ENCODE measurements at places on chromosomes 2 and 18. TPM values are rescaled to one million over a fixed set of nuclear protein-coding genes. Genes with fewer than 3 reads are reported as not detected.

DNA sequence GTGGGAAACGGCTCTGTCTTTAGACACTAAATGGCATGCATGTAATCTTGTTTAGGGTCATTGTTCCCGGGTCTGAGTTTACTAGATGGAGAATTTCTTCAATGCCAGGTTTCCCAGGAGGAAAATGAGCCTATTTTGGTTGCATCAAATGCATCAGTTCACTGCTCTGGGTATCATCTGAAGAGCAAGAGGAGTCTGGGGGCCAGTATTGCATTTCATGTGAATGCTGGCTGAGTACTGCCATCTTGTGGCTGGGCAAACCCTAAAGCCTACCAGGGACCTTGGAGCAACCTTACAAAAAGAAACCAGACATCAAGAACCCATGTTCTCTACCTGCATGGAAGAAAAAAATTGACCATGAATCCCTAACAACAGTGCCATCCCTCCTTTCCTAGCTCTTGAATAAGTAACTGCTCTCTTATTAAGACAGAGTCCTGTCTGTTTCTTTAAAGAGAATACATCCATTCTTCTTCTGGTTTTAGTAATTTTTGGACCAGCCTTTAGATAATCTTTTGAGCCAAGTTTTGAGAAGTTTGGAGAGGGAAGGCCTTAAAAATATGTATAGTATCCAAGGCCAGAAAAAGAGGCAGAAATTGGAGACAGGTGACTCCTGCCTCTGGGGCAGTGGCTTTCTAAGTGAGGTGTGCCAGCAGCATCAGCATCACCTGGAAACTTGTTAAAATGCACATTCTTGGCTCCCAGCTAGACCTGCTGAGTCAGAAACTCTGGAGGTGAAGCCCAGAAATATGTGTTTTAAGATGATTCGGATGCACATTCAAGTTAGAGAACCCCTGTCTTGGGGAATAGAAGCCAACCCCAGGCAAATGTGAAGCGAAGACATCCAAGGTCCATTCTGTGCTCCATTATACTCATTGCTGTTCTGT is 261.0 kb upstream of the CXCR4 start:
- no peaks in the 10 kb centered on the region for H3K36me3 ChIP-seq
- H3K27ac ChIP-seq = no peak overlapping the region
- H3K4me1 ChIP-seq = no peaks in the 10 kb centered on the region
- no peak overlapping the region for H3K4me3 ChIP-seq

GRCh38 chr2:8657423-8658062 is 24.3 kb upstream of the ID2 start:
- H3K27me3 ChIP-seq = no peaks in the 10 kb centered on the region
- H3K4me1 ChIP-seq = no peaks in the 10 kb centered on the region
- H3K36me3 ChIP-seq = no peaks in the 10 kb centered on the region
- H3K4me3 ChIP-seq = no peak overlapping the region
- no peak overlapping the region for H3K27ac ChIP-seq
- DNase-seq = no peak

- H3K4me3 ChIP-seq = no peak overlapping the region
- DNase-seq = peak; percentile 74
- H3K27ac ChIP-seq = peak overlapping the region; percentile 78
- peaks cover 4% of the 10 kb centered on the region for H3K36me3 ChIP-seq
- peaks cover 22% of the 10 kb centered on the region for H3K4me1 ChIP-seq
Measured at GRCh38 chr2:233481368-233482142, 85.0 kb downstream of the USP40 start.

GRCh38 chr2:207594731-207595130 is 30.5 kb downstream of the METTL21A start:
- no peaks in the 10 kb centered on the region for H3K27me3 ChIP-seq
- no peak overlapping the region for H3K27ac ChIP-seq
- no peak overlapping the region for H3K4me3 ChIP-seq
- H3K36me3 ChIP-seq = no peaks in the 10 kb centered on the region

DNA sequence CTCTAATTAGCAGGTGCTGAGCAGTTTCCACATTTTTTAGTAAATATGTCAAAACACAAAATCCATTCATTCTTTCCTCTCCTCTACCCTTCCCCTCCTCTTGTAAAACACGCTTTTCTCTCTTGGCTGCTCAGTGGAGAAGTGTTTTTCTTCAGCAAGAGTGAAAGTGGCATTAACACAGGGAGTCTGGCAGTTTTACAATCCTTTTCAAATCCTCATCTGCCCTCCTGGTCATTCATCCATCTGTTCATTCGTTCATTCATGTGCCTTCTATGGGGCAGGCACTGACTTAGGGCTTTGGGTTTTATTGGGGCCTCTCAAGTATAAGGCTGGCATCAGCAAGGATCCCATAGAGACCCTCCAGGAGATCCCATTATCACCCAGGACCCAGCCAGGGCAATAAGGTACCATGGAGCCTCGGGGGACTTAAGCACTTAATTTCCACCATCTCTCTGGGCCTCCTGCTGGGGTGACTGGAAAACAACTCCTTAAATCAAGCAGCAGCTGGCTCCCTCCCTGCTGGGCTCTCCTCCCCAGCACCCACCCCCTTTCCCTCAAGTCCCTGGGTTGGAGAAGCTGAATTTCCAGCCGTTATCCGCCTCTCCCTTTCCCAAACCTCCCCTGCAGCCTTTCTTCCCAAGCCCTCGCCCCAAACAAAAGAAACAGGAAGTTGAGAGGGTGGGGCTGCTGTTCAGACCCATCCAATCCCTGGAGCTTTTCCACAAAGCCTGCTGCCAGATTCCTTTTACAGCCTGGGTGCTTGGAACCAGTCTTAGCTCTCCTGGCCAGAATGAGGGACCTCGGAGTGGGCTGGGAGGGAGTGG is 32.6 kb downstream of the MARCHF4 start:
- peaks cover 12% of the 10 kb centered on the region for H3K4me1 ChIP-seq
- no peaks in the 10 kb centered on the region for H3K27me3 ChIP-seq

SETBP1 gene
- 13.7 TPM for total RNA-seq

DNA sequence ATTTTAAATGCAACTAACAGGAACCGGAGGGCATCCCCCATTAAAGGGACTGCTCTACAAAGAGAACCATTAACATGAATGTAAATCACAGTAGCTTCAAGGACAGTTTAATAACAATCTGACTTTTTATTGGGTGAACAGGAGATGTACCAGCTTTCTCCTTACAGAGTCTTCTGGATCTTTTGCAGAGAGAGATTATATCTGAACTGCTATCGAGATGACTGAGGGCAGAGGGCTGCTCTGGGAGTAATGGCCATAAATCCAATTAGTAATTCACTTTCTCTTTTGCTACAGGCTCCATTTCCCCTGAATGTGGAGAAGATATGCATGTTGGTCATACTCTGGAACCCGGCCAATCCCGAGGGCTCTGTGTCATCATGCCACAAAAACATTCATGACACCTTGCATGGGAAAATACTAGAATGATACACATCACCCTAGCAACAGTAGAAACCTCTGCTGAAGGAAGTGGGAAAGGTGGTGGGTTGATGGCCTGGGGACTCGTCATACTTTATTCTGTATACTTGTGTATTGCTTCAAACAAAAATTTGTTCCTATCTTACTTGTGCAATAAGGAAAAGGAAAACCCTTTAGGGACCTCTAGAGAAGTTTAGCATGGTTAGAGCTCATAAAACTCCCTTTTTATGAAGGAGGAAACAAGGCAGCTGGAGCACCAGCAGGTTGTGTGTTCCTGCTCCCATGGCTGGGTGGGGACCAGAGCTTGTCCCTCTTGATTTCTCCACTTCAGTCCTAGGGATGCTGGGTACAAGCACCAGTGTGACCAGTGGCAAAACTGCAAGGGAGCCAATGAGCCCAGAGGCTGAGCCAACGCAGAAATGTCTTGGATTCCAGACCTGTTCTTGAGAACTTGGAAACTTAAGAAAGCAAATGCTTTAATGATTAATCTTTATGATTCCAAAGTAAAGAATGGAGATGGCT is 26.0 kb downstream of the CTAGE1 start:
- no peaks in the 10 kb centered on the region for H3K27me3 ChIP-seq
- H3K27ac ChIP-seq = no peak overlapping the region
- no peaks in the 10 kb centered on the region for H3K36me3 ChIP-seq
- H3K4me1 ChIP-seq = no peaks in the 10 kb centered on the region
- DNase-seq = no peak

- peaks cover 9% of the 10 kb centered on the region for H3K4me1 ChIP-seq
- H3K4me3 ChIP-seq = no peak overlapping the region
- H3K36me3 ChIP-seq = no peaks in the 10 kb centered on the region
- DNase-seq = no peak
- peak overlapping the region; percentile 54 for H3K27ac ChIP-seq
- H3K27me3 ChIP-seq = no peaks in the 10 kb centered on the region
Measured at GRCh38 chr18:7871560-7872456, 304.7 kb downstream of the PTPRM start.

DNA sequence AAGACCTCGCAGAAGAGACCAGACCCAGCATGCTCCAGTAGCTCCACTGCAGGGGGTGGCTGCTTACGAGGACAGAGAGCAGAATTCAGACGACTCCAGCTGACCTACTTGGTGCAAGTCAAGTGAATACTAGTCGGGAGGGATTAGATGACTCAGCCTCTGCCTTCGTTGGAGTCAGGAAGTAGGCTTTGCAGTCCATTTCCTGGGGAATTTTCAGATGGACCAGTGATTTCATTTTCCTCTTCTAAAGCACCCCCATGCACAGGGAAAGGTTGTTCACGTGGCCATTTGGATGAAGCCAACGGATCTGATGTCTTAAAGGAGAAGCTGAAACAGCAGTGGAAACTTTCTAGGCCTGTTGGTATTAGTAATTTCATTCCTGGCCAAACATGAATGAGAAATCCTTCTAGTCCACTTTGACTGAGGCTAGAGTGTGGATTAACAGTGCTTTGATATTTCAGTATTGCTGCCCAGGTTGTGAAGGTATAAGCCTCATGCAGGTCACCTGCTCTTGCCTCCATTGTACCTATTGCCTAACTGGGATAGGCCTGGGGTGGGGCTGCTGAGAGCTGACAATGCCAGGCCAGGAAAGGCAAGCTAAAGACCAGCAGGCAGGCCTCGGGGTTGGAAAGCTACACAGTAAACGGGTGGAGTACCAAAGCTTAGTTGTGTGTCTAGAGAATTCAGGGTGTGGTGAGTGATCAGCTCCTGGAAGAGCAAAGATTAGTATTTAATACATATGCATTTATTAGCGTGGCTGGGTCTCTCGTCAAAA is 117.6 kb upstream of the FOSL2 start:
- H3K4me1 ChIP-seq = peaks cover 8% of the 10 kb centered on the region
- DNase-seq = peak; percentile 31
- H3K36me3 ChIP-seq = no peaks in the 10 kb centered on the region

GRCh38 chr2:186518945-186519344 is 32.9 kb downstream of the ZC3H15 start:
- no peak for DNase-seq
- H3K4me1 ChIP-seq = peaks cover 3% of the 10 kb centered on the region
- peaks cover 8% of the 10 kb centered on the region for H3K36me3 ChIP-seq
- no peak overlapping the region for H3K4me3 ChIP-seq
- no peak overlapping the region for H3K27ac ChIP-seq

KCNE4 gene
- 0.89 TPM for total RNA-seq

PEX13 gene
- total RNA-seq = 37.7 TPM

SH2D6 gene
- total RNA-seq = not detected

CCDC148 gene
- 1.8 TPM for total RNA-seq

DNA sequence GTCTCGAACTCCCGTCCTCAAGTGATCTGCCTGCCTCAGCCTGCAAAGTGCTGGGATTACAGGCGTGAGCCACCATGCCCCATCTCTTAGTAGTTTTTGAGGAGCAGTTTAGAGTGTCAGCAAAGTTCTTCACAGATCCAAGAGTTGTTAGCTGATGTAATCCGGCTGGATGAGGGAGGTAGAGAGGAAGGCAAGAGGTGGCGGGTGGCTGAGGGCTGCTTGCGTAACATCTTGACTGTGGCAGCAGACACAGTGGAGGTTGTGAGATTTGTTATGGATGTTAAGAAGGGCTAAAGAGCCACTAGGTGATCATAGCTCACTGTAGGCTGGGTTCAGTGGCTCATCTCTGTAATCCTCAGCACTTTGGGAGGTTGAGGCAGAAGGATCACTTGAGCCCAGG is 19.5 kb upstream of the FAM136A start:
- H3K4me3 ChIP-seq = no peak overlapping the region
- no peaks in the 10 kb centered on the region for H3K27me3 ChIP-seq
- no peaks in the 10 kb centered on the region for H3K36me3 ChIP-seq
- DNase-seq = peak; percentile 69
- H3K4me1 ChIP-seq = no peaks in the 10 kb centered on the region

DNA sequence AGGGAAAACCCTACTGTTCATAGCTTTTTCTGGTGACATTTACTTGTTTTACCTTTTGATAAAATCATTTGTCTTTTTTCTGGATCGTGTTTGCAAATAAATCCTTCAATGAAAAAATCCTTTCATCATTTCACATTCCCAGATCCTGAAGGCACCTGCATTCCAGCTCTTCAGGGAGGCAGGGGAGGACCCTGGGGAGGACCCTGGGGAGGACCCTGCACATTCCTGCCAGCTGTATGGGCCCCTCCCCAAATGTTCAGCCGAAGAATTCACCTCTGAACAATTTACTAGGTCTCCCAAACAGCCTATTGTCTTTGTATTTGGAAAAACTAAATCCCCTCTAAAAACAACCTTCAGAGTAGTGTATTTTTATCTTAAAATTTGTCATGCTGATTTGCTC is 558.4 kb upstream of the ID2 start:
- no peaks in the 10 kb centered on the region for H3K36me3 ChIP-seq
- peaks cover 14% of the 10 kb centered on the region for H3K4me1 ChIP-seq
- H3K27me3 ChIP-seq = no peaks in the 10 kb centered on the region
- no peak for DNase-seq
- no peak overlapping the region for H3K27ac ChIP-seq
- H3K4me3 ChIP-seq = no peak overlapping the region

ACTG2 gene
- 65.3 TPM for total RNA-seq

GRCh38 chr2:102892698-102893310 is 131.0 kb downstream of the TMEM182 start:
- DNase-seq = no peak
- no peak overlapping the region for H3K27ac ChIP-seq
- H3K36me3 ChIP-seq = no peaks in the 10 kb centered on the region
- H3K4me1 ChIP-seq = no peaks in the 10 kb centered on the region
- H3K4me3 ChIP-seq = no peak overlapping the region

CD226 gene
- total RNA-seq = 4.1 TPM

- H3K36me3 ChIP-seq = no peaks in the 10 kb centered on the region
- H3K27ac ChIP-seq = no peak overlapping the region
- H3K4me3 ChIP-seq = no peak overlapping the region
- DNase-seq = no peak
- no peaks in the 10 kb centered on the region for H3K4me1 ChIP-seq
Measured at GRCh38 chr2:114464961-114465706, 22.7 kb downstream of the DPP10 start.

FAM161A gene
- 2.1 TPM for total RNA-seq

POTEI gene
- total RNA-seq = not detected

HRH4 gene
- total RNA-seq = 0.10 TPM

- no peak overlapping the region for H3K4me3 ChIP-seq
- H3K27me3 ChIP-seq = no peaks in the 10 kb centered on the region
- no peaks in the 10 kb centered on the region for H3K4me1 ChIP-seq
- no peaks in the 10 kb centered on the region for H3K36me3 ChIP-seq
- H3K27ac ChIP-seq = no peak overlapping the region
Measured at GRCh38 chr2:130917006-130917688, 80.4 kb downstream of the ARHGEF4 start.

All from upper lobe of left lung (tissue), 6 donors.